ENCODE measurements at places on chromosomes 16 and 17. TPM values are rescaled to one million over a fixed set of nuclear protein-coding genes. Genes with fewer than 3 reads are reported as not detected.

Gene KRT25
- total RNA-seq, result not detected

Gene CENPT
- total RNA-seq, result 62.1 TPM

Gene MPO
- total RNA-seq, result not detected

Gene TERB1
- total RNA-seq, result 0.15 TPM

DNA sequence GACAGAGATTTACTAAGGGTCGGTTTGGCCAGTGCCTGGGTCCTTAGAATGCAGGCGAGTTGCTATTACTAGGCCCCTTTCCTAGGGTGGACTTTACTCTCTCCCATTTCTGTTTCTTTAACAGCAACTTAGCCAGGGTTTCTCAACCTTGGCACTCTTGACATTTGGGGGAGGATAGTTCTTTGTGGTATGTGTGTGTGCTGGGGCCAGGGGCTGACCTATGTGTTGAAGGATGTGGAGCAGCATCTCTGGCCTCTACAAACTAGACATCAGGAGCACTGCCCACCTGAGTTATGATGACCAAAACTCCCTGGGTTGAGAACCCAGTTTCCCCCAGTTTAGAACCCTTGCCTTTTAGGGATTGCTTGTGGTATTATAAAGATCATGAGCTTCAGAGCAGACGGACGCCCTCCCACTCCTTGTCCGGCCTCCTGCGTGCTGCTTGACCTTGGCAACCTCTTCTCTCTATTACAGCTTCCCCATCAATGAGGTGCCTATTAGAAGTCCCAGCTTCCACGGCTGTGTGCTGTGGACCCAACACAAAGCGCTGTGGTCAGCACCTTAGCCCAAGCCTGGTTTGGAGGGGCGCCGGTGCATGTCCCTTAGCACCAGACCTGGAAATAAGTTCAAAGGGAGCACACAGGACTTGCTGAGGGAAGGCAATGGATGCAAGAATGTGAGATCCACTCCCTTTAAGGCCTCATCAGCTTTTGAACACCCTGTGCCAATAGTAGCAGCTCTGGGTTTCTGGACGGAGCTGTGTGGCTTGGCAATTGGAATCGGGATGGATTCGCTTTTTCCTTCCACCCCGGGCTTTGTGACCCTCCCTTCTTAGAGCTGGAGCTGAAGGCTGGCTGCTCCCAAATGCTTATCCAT lies 239.2 kb upstream of the MAF start:
- peaks cover 21% of the 10 kb centered on the region for H3K4me1 ChIP-seq
- peaks cover 3% of the 10 kb centered on the region for H3K36me3 ChIP-seq
- H3K4me3 ChIP-seq, result no peak overlapping the region

DNA sequence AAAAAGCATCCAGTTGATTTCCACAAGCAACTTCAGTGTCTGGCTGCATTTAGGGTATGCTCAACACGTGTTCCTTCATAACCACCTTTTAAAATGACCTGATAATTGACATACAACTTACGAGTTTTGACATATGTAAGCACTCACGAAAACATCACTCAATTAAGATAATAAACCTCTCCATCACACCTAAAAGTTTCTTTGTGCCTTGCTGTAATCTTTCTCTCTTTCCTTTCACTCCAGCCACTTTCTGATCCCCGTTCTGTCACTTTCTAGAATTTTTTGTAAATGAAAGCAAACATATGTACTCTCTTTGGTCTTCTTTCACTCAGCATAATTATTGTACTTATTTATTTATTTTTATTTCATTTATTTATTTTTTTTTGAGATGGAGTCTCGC lies 20.7 kb upstream of the UBE2G1 start:
- no peak for DNase-seq
- peaks cover 3% of the 10 kb centered on the region for H3K27me3 ChIP-seq
- H3K4me1 ChIP-seq, result peaks cover 3% of the 10 kb centered on the region
- no peaks in the 10 kb centered on the region for H3K36me3 ChIP-seq
- H3K27ac ChIP-seq, result no peak overlapping the region
- H3K4me3 ChIP-seq, result no peak overlapping the region

GRCh38 chr17:42225646-42226045 lies 31.4 kb upstream of the GHDC start:
- DNase-seq, result no peak
- peaks cover 41% of the 10 kb centered on the region for H3K36me3 ChIP-seq
- no peak overlapping the region for H3K27ac ChIP-seq
- H3K4me1 ChIP-seq, result peaks cover 22% of the 10 kb centered on the region

DNA sequence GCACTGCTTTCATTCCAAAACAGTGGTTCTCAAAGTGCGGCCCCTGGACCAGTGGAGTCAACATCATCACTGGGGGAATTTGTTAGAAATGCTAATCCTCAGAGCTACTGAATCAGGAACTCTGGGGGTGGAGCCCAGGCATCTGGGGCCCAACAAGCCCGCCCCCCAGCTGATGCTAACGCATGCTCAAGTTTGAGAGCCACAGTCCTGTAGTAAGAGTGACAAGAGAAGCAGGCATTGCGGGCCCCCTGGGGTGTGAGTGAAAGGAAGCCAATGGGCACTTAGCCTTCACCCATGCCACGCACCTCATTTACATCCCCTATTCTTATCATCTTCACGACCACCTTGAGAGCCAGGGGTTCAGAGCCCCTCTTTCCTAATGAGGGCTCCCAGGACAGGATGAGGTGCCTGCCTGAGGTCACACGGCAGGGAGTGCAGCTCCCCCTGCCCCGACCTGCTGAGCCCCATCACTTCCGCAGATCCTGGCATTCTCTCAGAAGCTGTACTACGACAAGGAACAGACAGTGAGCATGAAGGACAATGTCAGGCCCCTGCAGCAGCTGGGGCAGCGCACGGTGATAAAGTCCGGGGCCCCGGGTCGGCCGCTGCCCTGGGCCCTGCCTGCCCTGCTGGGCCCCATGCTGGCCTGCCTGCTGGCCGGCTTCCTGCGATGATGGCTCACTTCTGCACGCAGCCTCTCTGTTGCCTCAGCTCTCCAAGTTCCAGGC lies 9.1 kb downstream of the CA4 start:
- H3K4me1 ChIP-seq, result peaks cover 2% of the 10 kb centered on the region
- H3K4me3 ChIP-seq, result no peak overlapping the region
- DNase-seq, result no peak
- peaks cover 9% of the 10 kb centered on the region for H3K27me3 ChIP-seq

DNA sequence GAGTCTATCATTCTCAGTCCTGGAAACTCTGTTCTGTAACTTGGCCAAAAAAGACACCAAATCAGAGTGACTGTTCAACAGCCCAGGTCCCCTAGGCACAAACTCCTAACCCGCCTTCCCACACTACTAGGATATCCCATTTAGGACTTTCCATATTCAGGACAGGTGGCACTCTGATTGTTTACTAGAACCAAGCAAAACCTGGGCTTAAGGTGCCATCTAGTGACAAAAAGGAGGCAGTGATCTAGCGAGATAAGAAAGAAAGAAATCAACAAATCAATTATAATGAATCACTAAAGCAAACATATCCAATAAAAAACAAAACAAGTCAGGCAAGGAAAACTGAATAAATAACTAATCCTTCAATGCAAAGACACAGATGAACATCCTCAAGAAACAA lies 203.9 kb downstream of the CEP112 start:
- H3K4me3 ChIP-seq, result no peak overlapping the region
- peak; percentile 14 for DNase-seq
- no peak overlapping the region for H3K27ac ChIP-seq
- H3K27me3 ChIP-seq, result peaks cover 5% of the 10 kb centered on the region
- no peaks in the 10 kb centered on the region for H3K4me1 ChIP-seq
- H3K36me3 ChIP-seq, result peaks cover 4% of the 10 kb centered on the region

- H3K27me3 ChIP-seq, result peaks cover 2% of the 10 kb centered on the region
- no peaks in the 10 kb centered on the region for H3K4me1 ChIP-seq
- H3K36me3 ChIP-seq, result no peaks in the 10 kb centered on the region
- no peak overlapping the region for H3K4me3 ChIP-seq
- H3K27ac ChIP-seq, result no peak overlapping the region
- no peak for DNase-seq
Observed at GRCh38 chr17:56638591-56639051, 45.1 kb downstream of the NOG start.

GRCh38 chr17:67435122-67435521 lies 58.0 kb downstream of the PITPNC1 start:
- H3K36me3 ChIP-seq, result peaks cover 22% of the 10 kb centered on the region
- peak; percentile 76 for DNase-seq
- H3K27me3 ChIP-seq, result no peaks in the 10 kb centered on the region
- H3K27ac ChIP-seq, result peak overlapping the region; percentile 95
- H3K4me1 ChIP-seq, result peaks cover 89% of the 10 kb centered on the region

DNA sequence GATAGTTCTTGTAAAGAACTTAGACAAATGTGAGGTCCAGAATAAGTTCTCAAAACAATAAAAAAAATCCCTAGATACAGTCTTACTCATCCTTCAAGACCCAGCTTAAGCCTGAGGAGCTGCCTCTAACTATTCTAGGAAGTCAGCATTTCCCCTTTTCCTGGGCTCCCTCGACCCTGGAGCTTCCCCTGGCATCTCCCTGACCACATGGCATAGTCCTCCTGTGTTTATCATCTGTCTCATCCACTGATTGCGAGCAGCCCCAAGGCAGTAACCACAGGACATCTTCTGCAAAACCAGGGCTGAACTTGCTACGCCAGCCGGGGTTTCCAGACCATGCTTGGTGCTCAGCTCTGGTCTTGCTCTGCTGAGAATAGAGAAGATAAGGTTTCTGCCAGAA lies 36.7 kb upstream of the NLRP1 start:
- no peak overlapping the region for H3K27ac ChIP-seq
- no peaks in the 10 kb centered on the region for H3K36me3 ChIP-seq
- H3K27me3 ChIP-seq, result peaks cover 9% of the 10 kb centered on the region
- no peaks in the 10 kb centered on the region for H3K4me1 ChIP-seq
- no peak for DNase-seq
- no peak overlapping the region for H3K4me3 ChIP-seq

- no peaks in the 10 kb centered on the region for H3K27me3 ChIP-seq
- DNase-seq, result peak; percentile 26
- H3K4me3 ChIP-seq, result no peak overlapping the region
- H3K36me3 ChIP-seq, result no peaks in the 10 kb centered on the region
- H3K4me1 ChIP-seq, result peaks cover 16% of the 10 kb centered on the region
Observed at GRCh38 chr16:4032768-4033167, 83.5 kb downstream of the ADCY9 start.

GRCh38 chr16:1152651-1153259 lies at the start of gene CACNA1H:
TSS of gene CACNA1H (plus strand) at chr16:1153106. CDS start at chr16:1153738, 632 bp downstream.
- peak; percentile 33 for DNase-seq
- no peak within 1 kb of the TSS for H3K27ac ChIP-seq
- peaks cover 15% of the 10 kb centered on the region for H3K27me3 ChIP-seq
- H3K4me3 ChIP-seq, result peak within 1 kb of the TSS; percentile 19
- no peaks in the 10 kb centered on the region for H3K36me3 ChIP-seq
- H3K4me1 ChIP-seq, result no peaks in the 10 kb centered on the region

- peaks cover 67% of the 10 kb centered on the region for H3K36me3 ChIP-seq
- no peak overlapping the region for H3K4me3 ChIP-seq
- no peak overlapping the region for H3K27ac ChIP-seq
Observed at GRCh38 chr17:7346761-7347614, 5.0 kb upstream of the KCTD11 start.

GRCh38 chr17:21034340-21035235 lies 8.2 kb downstream of the USP22 start:
- DNase-seq, result peak; percentile 70
- peak overlapping the region; percentile 72 for H3K4me3 ChIP-seq
- peaks cover 75% of the 10 kb centered on the region for H3K4me1 ChIP-seq
- H3K36me3 ChIP-seq, result peaks cover 35% of the 10 kb centered on the region
- no peaks in the 10 kb centered on the region for H3K27me3 ChIP-seq
- peak overlapping the region; percentile 91 for H3K27ac ChIP-seq

DNA sequence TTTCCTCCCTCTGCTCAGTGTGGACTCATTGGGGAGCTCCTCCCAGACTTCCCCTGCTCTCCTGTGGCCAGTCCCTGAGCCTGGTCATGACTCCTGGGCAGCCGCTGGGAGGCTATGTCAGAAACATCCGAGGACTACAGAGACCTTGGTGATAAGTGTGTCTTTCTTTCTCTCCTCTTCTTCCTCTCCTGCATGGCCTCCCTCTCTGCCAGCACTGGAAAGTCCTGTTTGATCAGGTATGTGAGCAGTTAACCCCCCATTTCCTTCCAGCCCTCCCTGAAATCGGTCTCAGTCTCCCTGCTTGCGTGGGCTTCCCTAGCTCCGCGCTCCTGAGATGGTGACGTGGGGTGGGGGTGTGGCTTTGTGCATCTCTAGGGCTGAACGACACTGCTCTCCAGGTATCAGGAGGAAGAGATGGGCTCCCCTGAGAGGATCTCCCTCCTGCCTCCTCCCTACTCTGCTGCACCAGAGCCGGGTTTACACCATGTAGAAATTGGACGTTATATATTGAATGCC lies 2.1 kb downstream of the RHBDL3 start:
- no peak for DNase-seq
- peaks cover 1% of the 10 kb centered on the region for H3K36me3 ChIP-seq
- H3K27me3 ChIP-seq, result peaks cover 78% of the 10 kb centered on the region
- H3K4me3 ChIP-seq, result peak overlapping the region; percentile 65
- H3K4me1 ChIP-seq, result peaks cover 9% of the 10 kb centered on the region

- no peaks in the 10 kb centered on the region for H3K4me1 ChIP-seq
- no peak for DNase-seq
- H3K4me3 ChIP-seq, result no peak overlapping the region
- peaks cover 2% of the 10 kb centered on the region for H3K36me3 ChIP-seq
Observed at GRCh38 chr17:46742565-46743270, 75.8 kb downstream of the WNT3 start.

DNA sequence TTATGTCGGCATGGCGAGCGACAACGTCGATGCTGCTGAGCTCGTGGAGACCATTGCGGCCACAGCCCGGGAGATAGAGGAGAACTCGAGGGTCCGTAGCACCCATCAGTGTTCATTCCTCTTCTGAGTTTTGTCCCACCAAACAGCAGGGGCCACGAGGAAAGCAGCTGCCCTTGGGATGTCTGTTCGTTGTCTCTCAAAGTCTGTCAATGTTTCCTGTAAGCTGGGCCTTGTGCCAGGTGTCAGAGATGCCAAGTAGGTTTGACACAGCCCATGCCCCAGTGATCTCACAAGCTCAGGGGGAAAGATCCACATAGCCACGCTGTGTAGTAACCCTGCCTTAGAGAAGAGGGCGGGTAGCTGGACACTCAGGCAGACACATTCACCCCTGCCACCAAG lies 22.6 kb downstream of the NTAN1 start:
- no peaks in the 10 kb centered on the region for H3K27me3 ChIP-seq
- H3K4me1 ChIP-seq, result peaks cover 11% of the 10 kb centered on the region
- no peak for DNase-seq

DNA sequence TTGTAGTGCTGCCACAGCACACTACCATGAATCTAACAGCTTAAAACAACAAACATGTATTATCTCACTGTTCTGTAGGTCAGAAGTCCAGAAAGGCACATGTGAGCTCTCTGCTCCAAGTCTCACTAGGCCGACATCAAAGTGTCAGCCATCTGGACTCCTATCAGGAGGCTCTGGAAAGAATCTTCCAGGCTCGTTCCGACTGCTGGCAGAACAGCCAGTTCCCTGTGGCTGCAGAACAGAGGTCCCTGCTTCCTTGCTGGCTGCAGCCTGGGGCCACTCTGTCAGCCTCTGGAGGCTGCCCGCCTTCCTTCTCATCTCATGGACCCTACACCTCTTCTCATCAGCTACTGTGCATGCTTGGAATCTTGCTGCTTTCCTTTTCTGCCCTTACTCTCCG lies 168.9 kb downstream of the CBLN1 start:
- no peak overlapping the region for H3K27ac ChIP-seq
- no peak overlapping the region for H3K4me3 ChIP-seq
